ENCODE measurements at places on chromosomes 4 and X.

DNA sequence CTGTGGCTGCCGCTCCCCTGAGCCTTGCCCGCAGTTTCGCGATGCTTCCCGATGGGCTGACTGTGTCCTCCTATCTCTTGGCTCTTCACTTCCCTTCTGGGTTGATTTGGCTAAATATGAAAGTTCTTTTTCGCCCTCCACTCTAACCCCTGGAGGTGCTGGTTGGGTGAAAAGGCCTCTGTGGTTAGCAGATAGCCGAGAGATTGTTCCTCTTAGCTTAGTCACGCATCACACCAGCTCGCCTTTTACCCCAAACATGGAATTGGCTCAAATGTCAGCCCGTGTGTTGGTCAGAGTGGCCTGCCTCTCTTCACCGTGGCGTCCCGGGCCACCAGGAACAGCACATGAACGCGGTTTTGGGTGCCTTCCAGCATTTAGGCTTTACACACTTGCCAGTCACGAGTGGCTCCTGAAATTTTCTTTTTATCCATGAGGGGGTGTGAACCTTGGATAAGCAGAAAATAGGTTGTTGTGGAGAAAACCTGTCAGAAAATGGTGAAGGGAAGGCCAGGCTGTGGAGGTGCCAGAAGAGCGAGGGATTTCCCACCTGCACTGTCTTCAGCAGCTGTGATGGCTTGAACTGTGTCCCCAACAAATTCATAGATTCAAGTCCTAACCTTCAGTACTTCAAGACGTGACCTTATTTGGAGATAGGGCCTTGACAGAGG, 8.9 kb downstream of the CLCN4 start:
- no peak for DNase-seq

- DNase-seq, result no peak
Measured at GRCh38 chrX:14922437-14922836, 49.2 kb downstream of the MOSPD2 start.

- DNase-seq, result no peak
Measured at GRCh38 chr4:145951931-145952330, 13.3 kb upstream of the ZNF827 start.

- no peak for DNase-seq
Measured at GRCh38 chr4:77001907-77002306, 52.4 kb downstream of the SEPTIN11 start.

DNA sequence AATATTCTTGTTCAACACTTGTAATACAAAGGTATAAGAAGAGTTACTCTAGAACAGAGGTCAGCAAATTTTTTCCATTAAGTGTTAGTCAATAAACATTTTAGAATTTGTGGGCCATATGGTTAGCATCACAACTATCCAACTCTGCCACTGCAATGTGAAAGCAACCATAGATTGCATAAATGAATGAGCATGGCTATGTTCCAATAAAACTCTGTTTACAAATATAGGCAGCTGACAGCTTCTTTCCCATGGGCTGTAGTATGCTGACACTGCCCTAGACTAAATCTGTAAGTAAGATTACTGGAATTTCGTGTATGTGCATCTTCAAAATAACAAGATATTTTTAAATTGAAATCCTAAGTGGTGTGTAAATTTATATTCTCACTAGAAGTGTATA, 73.7 kb downstream of the GABRA2 start:
- DNase-seq, result no peak

GRCh38 chr4:7513671-7514070, 78.9 kb upstream of the PSAPL1 start:
- DNase-seq, result peak; percentile 10

- no peak for DNase-seq
Measured at GRCh38 chrX:150848914-150849365, 49.5 kb downstream of the CD99L2 start.

DNA sequence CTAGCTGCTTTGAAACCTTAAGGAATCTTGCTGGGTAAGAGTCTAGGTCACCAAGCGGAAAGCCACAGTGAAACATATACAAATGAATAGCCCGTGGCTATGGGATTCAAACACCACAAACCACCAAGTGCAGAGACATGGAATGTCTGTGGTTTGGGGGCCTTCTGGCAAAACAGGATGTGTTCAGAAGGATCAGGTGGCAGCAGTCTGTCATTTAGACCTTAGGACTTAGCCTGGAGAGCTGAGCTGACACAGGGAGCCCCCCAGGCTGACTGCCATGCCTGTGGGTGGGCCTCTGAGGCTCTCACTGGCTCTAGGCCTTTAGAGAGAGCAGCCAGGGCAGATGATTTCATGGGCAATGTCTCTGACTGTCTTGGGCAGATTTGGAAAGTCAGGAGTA, 225.6 kb downstream of the FBXW7 start:
- no peak for DNase-seq

DNA sequence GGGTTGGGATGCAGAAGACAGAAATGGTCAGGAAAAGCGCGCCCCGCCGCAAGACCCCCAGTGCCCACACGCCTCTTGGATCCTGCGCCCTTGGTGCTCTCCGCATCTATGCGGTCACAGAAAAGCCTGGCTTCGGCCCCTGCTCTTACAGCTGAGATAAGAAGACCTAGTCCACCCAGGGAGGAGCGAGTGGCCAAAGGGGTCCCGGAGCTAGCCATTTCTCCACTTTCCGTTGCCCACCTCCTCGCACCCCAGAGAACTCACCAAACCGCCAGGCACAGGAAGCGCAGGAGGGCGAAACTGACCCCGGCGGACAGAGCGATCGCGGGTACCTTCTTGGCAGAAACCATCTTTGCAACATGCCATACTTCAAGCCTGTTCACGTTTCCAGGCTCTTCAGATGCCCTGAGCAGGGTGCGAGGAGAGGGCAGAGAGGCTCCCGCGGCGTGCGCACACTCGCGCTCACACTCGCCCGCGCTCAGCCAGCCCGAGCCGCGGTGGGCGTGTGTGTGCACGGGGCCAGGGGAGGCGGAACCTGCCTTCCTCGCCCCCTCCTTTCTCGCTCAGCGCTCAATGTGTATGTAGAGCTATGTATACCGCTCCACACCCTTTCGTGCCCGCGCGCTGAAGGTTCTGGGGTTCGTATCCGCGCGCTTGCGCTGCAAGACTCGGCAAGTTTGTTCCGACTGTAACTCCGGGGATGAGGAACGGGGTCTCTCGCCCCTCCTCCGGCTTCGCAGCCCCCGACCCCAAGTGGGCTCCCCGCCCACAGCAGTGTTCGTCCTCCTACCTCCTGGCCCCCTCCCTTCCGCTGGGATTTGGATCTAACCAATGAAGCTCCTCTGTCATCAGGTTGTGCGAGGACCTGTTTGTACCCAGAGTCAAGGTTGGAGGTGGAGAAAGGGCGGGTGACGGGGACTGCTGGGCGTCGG, at the start of gene GABRA4:
GABRA4 (minus strand) TSS at position 507 of the 932 bp plus-strand sequence; CDS start at position 350, 157 bp downstream.
- DNase-seq, result no peak
